ENCODE measurements at places on chromosomes 5 and 9.

GRCh38 chr9:105144841-105145240 is 99.6 kb upstream of the SLC44A1 start:
- DNase-seq = no peak

- DNase-seq = no peak
Observed at GRCh38 chr9:109816490-109816889, 36.5 kb downstream of the PALM2AKAP2 start.

DNA sequence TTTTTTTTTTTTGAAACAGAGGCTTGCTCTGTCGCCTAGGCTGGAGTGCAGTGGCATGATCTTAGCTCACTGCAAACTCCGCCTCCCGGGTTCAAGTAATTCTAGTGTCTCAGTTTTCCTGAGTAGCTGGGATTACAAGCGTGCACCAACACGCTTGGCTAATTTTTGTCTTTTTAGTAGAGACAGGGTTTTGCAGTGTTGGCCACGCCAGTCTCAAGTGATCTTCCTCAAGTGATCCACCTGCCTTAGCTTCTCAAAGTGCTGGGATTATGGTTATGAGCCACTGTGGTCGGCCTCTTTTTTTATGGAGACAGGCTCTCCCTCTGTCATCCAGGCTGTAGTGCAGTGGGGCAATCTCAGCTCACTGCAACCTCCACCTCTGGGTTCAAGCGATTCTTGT is 82.9 kb downstream of the RAB24 start:
- no peak for DNase-seq

GRCh38 chr5:172849606-172850453 is 15.8 kb downstream of the ERGIC1 start:
- no peak for DNase-seq

GRCh38 chr9:93698140-93698908 is 121.9 kb downstream of the PHF2 start:
- DNase-seq = no peak

- DNase-seq = peak; percentile 50
Observed at GRCh38 chr9:14326264-14326826, 12.4 kb upstream of the NFIB start.

GRCh38 chr5:90170261-90170660 is 239.3 kb downstream of the CETN3 start:
- no peak for DNase-seq

DNA sequence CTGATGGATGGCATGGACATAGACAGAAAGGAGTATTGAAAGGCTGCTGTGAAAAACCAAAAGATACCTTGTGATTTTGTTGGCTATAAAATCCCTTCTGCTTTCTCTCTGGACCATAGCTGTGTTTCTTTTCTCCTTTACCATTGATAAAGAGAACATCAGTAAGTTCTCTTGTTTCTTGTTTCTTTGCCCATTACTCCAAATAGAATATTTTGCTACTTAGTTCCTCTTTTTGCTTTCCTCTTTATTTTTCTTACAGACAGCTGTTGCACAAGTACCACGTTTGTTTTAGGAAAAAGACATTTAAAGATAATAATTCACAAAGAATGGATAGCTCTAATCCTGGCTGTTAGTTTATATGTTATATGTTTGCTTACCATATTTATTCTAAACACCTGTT is 1129.2 kb downstream of the DTWD2 start:
- no peak for DNase-seq

DNA sequence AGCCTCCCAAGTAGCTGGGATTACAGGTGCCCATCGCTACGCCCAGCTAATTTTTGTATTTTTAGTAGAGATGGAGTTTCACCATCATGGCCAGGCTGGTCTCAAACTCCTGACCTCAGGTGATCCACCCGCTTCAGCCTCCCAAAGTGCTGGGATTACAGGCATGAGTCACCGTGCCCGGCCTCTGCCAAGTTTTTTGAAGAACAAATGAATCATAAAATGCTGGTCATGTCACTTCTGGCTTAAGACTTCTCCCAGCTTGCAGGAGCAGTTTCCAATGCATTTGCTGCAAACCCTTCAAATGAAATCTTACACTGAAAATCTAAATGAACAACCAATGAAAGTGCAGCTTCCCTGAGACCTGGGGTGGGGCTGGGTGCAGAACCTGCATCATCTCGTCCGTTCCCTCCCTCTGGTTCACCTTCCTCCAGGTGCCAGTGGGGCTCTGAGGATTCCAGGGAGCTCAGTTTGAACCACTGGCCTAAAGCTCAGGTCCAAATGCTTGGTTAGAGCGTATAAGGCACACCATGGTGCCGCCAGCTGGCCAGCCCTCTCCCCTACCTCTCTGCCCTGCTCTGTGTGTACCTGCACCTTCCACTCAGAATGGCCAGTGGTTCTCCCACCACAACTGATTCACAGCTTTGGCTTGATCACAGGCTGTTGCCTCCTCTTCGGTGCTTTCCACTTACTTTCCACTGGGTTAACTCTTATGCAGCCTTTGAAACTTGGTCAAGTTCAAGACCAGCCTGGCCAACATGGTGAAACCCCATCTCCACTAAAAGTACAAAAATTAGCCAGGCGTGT is 39.8 kb upstream of the FUBP3 start:
- no peak for DNase-seq

DNA sequence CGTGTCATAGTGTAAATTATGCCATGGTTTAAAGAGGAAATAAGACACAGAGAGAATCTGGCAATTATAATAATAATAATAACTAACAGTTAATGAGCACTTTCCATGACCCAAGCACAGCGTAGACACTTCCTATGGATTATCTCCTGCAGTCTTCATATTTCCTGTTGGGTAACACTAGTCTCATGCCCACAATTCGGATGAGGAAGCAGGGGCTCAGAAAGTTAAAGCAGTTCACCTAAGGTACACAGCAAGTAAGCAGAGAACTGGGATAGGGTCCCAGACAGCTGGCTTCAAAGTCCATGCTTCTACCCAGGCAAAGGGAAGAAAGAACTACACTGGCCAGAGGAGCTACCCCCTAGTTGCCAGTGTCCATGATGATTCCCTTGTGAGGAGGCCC is 27.9 kb upstream of the TGFBI start:
- no peak for DNase-seq

- no peak for DNase-seq
Observed at GRCh38 chr5:103364074-103364473, 105.5 kb downstream of the MACIR start.

GRCh38 chr9:24624481-24624880 is 78.8 kb upstream of the IZUMO3 start:
- no peak for DNase-seq

DNA sequence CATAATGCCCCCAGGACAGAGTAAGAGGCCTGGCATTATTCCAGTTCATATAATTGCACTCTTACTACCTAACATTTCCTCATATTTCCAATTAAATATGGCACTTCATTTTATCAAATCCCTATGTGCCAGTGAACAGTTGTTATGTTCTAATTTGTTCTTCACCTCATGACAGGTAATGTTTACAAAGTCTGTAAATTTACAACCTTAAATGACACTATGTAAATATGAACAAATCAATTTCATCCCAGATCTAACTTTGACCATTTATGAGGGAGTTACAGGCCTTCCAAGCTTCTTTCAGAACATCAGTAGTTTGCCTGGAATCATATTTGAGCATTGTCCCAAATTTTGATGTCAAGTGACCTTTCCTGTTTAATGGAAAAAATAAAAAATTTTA is 592.6 kb upstream of the CDH6 start:
- no peak for DNase-seq

DNA sequence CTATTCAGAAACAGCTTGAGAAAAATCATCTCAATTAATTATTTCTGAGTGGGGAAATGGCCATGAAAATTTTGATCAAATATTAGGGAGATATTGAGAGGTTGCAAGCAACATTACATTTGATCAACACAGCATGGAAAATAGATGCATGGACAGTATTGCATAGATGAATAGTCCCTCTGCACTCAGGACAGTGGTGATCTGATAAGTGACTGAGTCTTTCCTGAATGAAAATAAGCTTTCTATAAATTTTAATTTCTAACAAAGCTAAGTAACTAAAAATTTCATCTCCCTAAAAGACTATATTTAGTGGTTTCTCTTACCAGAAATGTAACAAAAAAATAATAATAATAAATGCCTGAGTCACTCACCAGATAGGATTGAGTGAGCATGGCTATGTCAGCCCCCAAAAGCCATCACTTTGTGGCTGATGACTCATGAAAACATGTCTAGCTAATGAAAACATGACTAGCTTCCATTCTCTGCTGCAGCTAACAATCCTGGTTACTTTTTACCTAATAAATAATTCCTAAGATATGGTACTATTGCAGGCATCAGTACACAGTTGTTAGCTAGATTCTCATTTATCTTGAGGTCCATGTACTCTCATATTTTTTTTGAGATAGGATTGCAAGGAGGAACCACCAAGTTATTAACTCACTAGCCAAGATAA is 1294.8 kb upstream of the ACO1 start:
- no peak for DNase-seq

DNA sequence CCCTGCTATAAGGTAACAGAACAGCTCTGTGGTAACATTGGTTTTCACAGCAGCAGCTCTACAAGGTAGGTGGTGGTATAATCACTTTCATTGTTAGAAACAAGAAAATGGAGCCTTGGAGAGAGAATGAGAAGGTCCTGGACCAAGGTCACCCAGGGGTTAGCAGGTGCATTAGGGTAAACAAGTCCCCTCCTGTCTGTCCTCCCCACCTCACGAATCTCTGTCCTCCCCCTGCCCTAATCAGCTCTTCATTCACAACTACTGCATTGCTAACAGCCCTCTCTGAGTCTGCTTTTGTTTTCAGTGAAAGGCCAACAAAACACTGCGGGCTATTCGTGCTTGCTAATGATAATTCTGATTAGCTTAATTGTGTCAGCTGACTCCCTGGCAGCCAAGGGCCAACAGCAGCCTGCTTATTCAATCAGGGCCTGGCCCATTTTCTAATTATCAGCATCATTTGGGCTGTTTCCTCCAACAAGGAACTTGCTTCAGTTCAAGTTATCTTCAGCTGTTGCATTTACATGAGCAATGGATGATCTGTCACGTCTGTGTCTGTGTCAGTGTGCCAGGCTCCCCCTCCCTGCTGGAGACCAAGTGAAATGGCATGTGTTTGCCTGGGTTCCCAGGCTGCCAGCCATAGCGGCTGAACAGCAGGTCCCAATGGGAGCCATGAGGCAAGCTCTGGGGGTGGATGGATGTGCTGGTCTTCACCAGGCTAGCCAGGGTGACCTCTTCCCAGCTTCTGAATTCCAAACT is 56.7 kb upstream of the EQTN start:
- DNase-seq = no peak

DNA sequence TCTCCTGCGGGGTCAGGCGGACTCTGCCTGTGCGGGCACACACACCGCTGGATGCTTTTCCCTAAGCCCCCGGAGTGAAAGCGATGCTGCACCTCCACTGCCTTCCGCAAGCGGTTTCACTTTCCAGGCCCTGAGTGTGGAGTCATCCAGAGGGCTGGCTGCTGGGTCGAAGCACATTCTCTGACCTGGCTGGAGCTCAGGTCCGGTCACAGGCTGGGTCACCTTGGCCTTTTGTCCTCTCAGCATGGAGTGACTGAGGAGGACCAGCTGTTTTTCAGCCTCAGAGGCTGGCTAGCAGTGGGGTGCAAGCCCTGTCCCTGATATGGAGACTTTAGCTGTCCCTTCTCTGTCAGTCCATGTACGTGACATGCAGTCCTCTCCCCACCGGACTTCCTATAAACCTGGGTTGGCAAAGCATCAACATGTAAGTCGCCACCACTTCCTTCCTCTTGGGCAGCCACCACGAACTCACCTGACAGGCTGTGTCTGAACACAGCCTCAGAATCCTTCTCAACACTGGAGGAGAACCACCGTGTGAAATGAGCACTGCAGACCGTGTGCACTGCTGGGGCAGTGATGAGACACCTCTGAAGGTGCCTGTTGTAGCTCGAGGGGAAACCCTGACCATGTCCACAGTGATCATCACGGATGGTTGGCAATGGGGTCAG is 51.3 kb downstream of the GADD45G start:
- no peak for DNase-seq

GRCh38 chr5:78242001-78242400 is 52.5 kb downstream of the AP3B1 start:
- no peak for DNase-seq

DNA sequence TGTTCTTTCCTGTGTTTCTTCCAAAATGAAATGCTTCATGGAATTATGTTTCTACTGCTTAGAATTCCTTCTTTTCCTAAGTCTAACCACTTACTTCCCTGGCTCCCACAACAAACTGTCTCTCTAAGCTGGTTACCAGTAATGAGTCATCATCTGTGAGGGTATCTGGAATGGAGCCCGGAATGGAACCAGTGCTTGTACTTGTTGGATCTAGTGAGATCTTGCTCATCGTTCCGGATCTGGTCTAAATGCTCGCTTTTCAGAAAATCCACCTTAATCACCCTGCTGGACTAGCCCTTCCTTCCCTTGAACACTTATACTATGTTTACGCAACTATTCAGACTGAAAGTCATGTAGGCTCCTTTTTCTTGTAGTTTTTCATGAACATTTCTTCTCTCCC is 184.8 kb downstream of the PBX3 start:
- DNase-seq = no peak

DNA sequence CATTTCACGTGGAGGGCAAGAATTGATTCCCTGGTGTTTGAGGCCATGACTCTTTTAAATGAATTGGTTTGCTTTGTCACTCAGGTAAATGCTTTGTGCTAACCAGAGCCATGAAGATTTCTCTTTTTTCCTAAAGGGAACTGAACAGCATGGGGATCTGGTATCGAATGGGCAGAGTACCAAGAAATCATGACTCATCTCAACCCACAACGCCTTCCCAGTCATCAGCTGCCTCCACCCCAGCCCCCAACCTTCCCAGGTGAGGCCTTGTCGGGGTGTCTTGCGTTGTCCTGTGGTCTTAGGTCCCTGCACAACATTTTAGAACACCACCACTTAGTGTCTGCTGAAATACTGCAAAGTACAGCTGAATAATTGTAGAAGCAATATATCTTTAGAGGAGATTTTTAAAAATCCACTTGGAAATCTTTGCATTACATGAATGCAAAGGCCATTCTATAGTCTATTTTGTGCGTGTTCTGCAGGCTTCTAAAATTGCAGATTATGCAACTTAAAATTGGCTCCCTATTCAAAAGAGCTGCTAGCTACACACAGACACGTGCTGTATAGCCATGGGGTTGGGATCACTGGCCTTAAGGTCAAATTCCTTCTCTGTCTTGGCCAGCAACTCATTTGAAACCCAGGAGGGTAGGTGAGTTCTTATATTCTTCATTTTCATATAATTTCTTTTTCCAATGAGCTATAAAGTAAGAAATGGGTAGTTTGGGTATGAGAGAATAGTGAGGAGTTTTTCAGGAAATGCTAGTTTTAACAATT is 69.0 kb downstream of the MVB12B start:
- DNase-seq = no peak

DNA sequence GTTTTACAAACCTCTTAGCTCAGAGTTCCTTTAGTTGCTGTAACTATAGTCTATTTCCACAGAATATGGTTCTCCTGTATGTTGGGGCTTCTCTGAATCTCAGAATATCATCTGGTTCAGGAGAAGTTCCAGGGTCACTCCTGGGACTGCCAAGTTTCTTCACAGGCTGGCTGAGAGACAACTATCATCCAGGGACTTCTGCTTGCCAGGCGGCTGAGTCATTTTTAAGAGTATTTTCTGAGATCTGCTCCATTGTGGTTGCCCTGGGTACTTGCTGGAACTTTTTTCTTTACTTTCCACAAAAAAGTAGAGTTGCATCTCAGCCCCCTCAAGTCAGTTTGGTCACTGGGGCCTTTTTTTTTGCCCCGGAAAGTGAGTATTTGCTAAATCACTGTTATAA is 566.5 kb downstream of the LRRC70 start:
- DNase-seq = no peak

- no peak for DNase-seq
Observed at GRCh38 chr5:34847056-34847455, 8.1 kb downstream of the TTC23L start.

Measured in NCI-H2171 (cell line).